ENCODE measurements at places on chromosomes 16 and 17.

- no peak for DNase-seq
Measured at GRCh38 chr17:74325376-74325742, 667 bp upstream of the KIF19 start.

GRCh38 chr16:68548947-68549346, 9.9 kb downstream of the ZFP90 start:
- no peak for DNase-seq

- no peak for DNase-seq
Measured at GRCh38 chr17:9908649-9909042, 3.6 kb upstream of the RCVRN start.

DNA sequence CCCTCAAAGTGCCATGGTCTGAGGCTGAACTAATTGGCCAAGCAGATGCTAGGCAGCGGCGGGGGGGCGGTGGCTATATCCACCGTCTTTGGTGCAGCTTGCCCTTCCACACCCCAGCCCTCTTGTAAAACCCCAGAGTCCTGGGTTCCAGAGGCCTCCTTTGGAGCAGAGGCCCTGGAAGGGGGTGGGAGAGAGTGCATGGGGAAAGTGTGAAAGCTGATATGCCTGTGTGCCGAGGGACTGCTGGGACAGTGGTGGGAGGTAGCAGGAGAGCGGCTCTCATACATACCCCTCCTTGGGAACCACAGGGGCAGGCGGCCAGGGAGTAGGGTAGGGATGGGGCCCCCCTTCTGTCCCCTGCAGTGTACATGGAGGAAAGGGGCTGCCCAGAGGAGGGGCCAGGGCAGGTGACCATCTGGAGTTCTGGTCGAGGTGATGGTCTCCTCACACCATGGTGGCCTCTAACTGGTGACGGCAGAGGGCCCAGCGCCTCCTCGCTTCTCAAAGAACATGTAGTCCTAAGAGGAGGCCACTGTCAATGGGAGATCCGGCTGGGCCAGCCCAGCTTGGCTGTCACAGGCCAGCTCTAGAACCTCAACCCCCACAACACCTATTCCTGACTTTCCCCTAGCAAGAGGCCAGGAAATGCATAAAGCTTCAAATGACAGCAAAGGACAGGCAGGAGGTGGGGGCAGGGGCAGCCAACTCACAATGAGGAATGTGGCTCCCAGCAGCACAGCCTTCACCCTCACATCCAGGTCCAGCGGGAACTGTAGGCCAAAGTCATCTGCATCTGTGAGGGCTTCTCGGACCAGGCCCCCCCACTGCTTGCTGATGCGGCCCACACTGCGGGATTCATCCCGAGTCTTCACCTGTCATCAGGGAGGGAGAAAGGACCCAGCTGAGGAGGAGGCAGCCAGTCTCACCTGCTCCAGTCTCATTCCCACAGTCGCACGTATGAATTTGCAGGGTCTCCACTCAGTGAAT, 4.1 kb downstream of the PLSCR3 start:
- no peak for DNase-seq

DNA sequence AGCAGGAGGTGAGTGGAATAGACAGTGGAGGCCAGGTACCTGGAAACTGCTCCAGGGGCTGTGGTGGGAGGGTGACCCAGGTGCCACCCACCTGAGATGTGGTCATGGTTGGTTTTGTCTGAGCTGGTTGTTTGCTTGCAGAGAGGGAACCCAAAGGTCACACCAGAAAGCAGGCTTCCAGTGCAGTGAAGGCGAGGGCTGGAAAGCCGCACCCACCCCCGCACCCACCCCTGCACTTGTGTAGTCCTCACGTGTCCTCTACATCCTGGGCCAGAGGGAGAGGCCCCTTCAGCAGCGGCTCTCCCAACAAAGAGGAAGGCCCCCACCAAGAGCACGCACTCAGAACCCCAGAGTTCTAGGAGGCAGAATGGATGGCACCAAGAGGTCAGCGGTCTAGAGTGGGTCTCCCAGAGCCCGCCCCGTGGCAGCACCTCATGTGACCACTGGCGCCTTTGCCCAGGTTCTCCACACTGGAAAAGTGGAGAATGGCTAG, 92.6 kb upstream of the CBX4 start:
- no peak for DNase-seq

- DNase-seq, result no peak
Measured at GRCh38 chr16:7390974-7391373, 58.3 kb downstream of the RBFOX1 start.

DNA sequence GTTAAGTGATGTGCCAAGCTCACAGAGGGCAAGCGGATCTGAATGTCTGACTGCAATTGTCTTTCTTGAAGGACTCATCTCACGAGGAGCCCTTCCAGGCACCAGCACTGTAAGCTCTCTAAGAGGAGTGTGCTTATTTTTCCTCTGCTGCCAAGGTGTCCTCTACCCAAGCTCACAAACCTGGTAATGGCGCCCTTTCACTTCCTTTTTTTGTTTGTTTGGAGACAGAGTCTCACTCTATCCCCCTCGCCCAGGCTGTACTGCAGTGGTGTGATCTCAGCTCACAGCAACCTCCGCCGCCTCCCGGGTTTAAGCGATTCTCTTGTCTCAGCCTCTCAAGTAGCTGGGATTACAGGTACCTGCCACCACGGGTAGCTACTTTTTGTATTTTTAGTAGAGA, 233.8 kb downstream of the MAP2K4 start:
- no peak for DNase-seq

Data from fibroblast of villous mesenchyme (primary cell).